ENCODE measurements at places on chromosomes 7 and 10.

GRCh38 chr10:48598936-48599829 is 5.7 kb downstream of the ARHGAP22 start:
- DNase-seq = no peak

DNA sequence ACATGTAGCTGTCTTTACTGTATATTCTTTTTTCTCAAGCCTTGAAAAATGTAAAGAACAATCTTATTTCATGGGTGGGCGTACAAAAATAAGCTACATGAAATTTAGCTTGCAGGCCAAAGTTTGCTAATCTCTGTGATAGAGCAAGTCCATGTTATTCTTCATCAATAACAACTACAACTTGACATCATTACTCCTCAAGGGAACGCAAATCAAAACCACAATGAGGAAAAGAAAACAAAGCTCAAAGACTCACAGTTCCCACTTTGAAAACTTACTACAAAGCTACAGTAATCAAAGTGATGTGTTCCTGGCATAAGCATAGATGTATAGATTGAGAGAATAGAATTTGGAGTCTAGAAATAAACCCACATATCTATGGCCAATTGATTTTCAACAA is 62.5 kb downstream of the GNA12 start:
- DNase-seq = no peak

- no peak for DNase-seq
Observed at GRCh38 chr10:44478040-44478439, 93.1 kb upstream of the CXCL12 start.

- no peak for DNase-seq
Observed at GRCh38 chr10:87507879-87508483, 3.3 kb downstream of the MINPP1 start.

DNA sequence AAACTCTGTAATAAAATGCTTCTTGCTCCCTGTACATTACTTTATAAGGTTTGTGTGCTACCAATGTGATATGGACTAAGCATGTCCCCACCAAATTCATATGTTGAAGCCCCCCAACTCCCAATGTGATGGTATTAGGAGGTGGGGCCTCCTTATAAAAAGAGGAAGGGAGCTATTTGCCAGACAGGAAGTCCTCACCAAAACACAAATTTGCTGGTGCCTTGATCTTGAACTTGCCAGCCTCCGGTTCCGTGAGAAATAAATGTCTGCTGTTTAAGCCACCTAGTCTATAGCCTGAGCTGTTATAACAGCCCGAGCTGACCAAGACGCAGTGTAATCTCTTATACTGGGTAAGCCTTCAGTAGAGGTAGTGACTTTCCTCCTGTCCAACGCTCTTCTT is 114.5 kb downstream of the INHBA start:
- no peak for DNase-seq
